Muscle of leg (tissue), 16 donors: ENCODE measurements at places on chromosomes 7 and 10. TPM values are rescaled to one million over a fixed set of nuclear protein-coding genes. Genes with fewer than 3 reads are reported as not detected.

Gene GARIN1A
- 1.4 TPM for polyA plus RNA-seq

Gene CALY
- not detected for polyA plus RNA-seq

Gene ADRA2A
- polyA plus RNA-seq: 3.5 TPM

Gene PSD
- 9.0 TPM for polyA plus RNA-seq

Gene PDK4
- polyA plus RNA-seq: 11.2 TPM

Gene CACNA2D1
- 102 TPM for polyA plus RNA-seq

Gene KCNMA1
- polyA plus RNA-seq: 13.1 TPM

GRCh38 chr7:1231214-1232102 is 1.2 kb upstream of the UNCX start:
- peaks cover 88% of the 10 kb centered on the region for H3K27me3 ChIP-seq
- H3K4me1 ChIP-seq: peaks cover 2% of the 10 kb centered on the region
- DNase-seq: no peak
- H3K36me3 ChIP-seq: no peaks in the 10 kb centered on the region
- H3K27ac ChIP-seq: no peak overlapping the region
- H3K4me3 ChIP-seq: no peak overlapping the region

- no peak for DNase-seq
- H3K4me3 ChIP-seq: no peak overlapping the region
- no peaks in the 10 kb centered on the region for H3K4me1 ChIP-seq
- no peak overlapping the region for H3K27ac ChIP-seq
- H3K36me3 ChIP-seq: no peaks in the 10 kb centered on the region
Measured at GRCh38 chr7:40599836-40600235, 465.0 kb downstream of the SUGCT start.

GRCh38 chr10:43939389-43939938 is 290.8 kb upstream of the ZNF32 start:
- H3K4me3 ChIP-seq: no peak overlapping the region
- H3K27ac ChIP-seq: peak overlapping the region; percentile 44
- no peaks in the 10 kb centered on the region for H3K27me3 ChIP-seq
- H3K4me1 ChIP-seq: peaks cover 35% of the 10 kb centered on the region
- no peak for DNase-seq
- no peaks in the 10 kb centered on the region for H3K36me3 ChIP-seq

GRCh38 chr7:131370523-131370968 is 42.9 kb downstream of the MKLN1 start:
- no peaks in the 10 kb centered on the region for H3K4me1 ChIP-seq
- H3K4me3 ChIP-seq: no peak overlapping the region
- no peaks in the 10 kb centered on the region for H3K36me3 ChIP-seq

DNA sequence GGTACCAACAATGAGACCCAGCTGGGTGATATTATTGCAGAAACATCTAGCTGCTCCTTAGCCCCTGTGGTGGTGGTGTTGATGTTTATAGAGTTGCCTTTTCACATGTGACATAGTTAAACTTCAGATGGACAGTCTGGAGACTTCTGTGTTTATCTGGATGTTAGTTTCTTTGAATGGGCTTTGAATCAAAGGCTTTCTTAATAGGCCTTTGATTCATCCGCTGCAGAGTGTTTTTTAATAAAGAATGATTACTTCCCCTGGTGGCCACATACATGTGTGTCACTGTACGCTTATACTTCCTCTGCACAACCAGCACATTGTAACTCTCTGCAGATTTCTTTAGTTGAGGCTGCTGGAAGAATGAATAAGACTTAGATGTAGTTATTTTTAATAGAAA is 221.0 kb downstream of the DYNC1I1 start:
- H3K36me3 ChIP-seq: no peaks in the 10 kb centered on the region
- H3K27me3 ChIP-seq: no peaks in the 10 kb centered on the region
- DNase-seq: no peak

DNA sequence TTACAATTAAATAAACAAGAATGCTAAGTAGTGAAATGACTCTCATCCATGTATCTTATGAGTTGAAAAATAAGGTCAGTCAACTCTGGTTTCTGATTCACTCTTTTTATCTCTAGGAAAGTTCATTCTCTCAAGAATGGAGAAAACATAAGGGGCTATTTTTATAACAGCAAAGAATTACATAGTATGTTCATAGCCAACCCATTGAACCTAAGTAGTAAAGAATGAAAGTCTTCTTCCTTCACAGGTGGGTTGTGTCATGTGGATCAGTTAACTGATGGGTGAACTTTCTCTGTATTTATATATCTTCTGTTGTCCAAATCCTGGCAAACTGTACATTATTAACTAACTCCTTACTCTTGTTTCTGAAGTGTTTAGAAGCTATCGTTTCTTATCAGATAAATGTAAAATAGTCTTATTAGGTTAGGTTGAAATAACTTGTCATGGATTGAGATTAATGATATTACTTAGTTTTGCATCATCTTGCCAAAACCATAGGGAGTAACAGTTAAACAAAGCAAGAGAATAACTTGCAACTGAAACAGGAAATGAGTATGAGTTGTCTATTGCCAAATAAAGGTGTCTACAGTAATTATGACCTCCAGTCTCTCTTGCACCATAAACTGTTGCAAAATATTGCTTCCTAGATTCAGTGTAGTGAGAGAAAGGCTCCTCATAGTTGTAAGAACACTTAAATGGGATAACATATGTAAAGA is 86.8 kb downstream of the ANKRD7 start:
- H3K36me3 ChIP-seq: no peaks in the 10 kb centered on the region
- H3K4me3 ChIP-seq: no peak overlapping the region
- no peaks in the 10 kb centered on the region for H3K4me1 ChIP-seq
- no peak for DNase-seq

GRCh38 chr10:58754469-58755339 is 242.0 kb downstream of the BICC1 start:
- peak; percentile 74 for DNase-seq
- peaks cover 15% of the 10 kb centered on the region for H3K4me1 ChIP-seq
- no peaks in the 10 kb centered on the region for H3K36me3 ChIP-seq
- no peaks in the 10 kb centered on the region for H3K27me3 ChIP-seq
- peak overlapping the region; percentile 89 for H3K27ac ChIP-seq
- no peak overlapping the region for H3K4me3 ChIP-seq

- no peaks in the 10 kb centered on the region for H3K27me3 ChIP-seq
- no peak for DNase-seq
- no peak overlapping the region for H3K27ac ChIP-seq
- H3K4me1 ChIP-seq: no peaks in the 10 kb centered on the region
- no peak overlapping the region for H3K4me3 ChIP-seq
Measured at GRCh38 chr10:104099941-104100340, 14.3 kb upstream of the COL17A1 start.

- H3K4me1 ChIP-seq: no peaks in the 10 kb centered on the region
- no peak for DNase-seq
- H3K27me3 ChIP-seq: no peaks in the 10 kb centered on the region
- H3K27ac ChIP-seq: no peak overlapping the region
- H3K36me3 ChIP-seq: no peaks in the 10 kb centered on the region
Measured at GRCh38 chr7:137684776-137685175, 162.0 kb downstream of the DGKI start.

GRCh38 chr10:92972066-92972870 is 88.3 kb upstream of the CYP26C1 start:
- no peaks in the 10 kb centered on the region for H3K4me1 ChIP-seq
- no peak for DNase-seq
- H3K36me3 ChIP-seq: peaks cover 12% of the 10 kb centered on the region
- no peak overlapping the region for H3K4me3 ChIP-seq
- H3K27me3 ChIP-seq: no peaks in the 10 kb centered on the region
- no peak overlapping the region for H3K27ac ChIP-seq

DNA sequence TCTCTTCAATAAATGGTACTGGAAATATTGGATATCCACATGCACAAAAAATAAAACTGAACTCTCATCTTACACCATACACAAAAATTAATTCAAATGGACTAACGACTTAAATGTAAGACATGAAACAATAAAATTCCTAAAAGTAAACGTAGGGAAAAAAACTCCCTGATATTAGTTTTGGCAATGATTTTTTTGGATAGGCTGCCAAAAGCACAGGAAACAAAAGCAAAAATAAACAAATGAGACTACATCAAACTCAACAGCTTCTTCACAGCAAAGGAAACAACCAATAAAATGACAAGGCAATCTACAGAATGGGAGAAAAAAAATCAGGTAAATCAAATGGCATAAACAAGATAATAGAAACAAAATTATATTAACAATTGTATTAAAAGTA is 65.7 kb downstream of the ORC5 start:
- H3K4me1 ChIP-seq: no peaks in the 10 kb centered on the region
- no peak overlapping the region for H3K4me3 ChIP-seq
- peaks cover 2% of the 10 kb centered on the region for H3K36me3 ChIP-seq

GRCh38 chr7:50022451-50022850 is 70.6 kb downstream of the ZPBP start:
- no peak overlapping the region for H3K4me3 ChIP-seq
- H3K27me3 ChIP-seq: no peaks in the 10 kb centered on the region
- H3K36me3 ChIP-seq: no peaks in the 10 kb centered on the region
- no peaks in the 10 kb centered on the region for H3K4me1 ChIP-seq
- H3K27ac ChIP-seq: no peak overlapping the region
- no peak for DNase-seq
